ENCODE measurements at places on chromosomes 7 and 10. TPM values are rescaled to one million over a fixed set of nuclear protein-coding genes. Genes with fewer than 3 reads are reported as not detected.

The APBB1IP gene
- 14.8 TPM for total RNA-seq

DNA sequence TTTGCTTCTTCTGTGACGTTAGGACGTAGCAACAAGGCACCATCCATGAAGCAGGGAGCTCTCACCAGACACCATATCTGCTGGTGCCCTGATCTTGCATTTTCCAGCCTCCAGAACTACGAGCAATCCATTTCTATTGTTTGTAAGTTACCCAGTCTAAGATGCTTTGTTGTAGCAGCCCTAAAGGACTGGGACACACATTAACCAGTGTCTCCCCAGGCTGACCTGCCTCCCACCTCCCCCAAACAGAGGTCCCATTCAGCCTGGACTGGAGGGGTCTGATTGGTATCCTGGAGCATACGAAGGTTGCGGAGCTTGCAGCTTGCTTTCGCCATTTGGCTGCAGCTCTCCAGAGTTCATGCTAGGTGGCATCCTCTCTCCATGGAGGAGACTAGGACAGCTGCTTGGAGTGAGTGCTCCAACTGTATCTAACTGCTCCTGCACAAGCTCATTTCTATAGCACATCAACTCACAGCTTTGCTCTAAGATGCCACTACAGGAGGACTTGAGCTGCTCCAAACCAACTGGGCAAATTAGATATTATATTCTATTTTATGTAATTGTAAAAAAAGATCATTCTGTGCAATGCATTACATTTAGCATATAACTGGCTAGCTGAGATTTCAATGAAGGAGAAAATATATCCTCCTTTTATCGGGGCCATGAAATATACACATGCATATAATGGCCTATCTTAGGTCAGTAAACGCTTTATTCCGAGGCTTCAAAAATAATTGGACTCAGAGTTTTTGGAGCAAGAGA, 8.0 kb upstream of the GRK5 start:
- DNase-seq = peak; percentile 86

- no peak for DNase-seq
These were observed 99.9 kb upstream of the BAIAP2L1 start for GRCh38 chr7:98500764-98501163.

The PDZD7 gene
- 0.72 TPM for total RNA-seq

- no peak for DNase-seq
These were observed 33.4 kb upstream of the PFKP start for GRCh38 chr10:3033925-3034324.

The IDI2 gene
- total RNA-seq = not detected

- peak; percentile 92 for DNase-seq
These were observed 18.4 kb downstream of the TSPAN14 start for GRCh38 chr10:80472234-80473095.

GRCh38 chr7:45980973-45981372, 59.9 kb upstream of the IGFBP3 start:
- peak; percentile 76 for DNase-seq

- DNase-seq = peak; percentile 87
These were observed 12.2 kb upstream of the ZNF273 start for GRCh38 chr7:64890761-64891362.

The ARHGAP22 gene
- total RNA-seq = 45.6 TPM

DNA sequence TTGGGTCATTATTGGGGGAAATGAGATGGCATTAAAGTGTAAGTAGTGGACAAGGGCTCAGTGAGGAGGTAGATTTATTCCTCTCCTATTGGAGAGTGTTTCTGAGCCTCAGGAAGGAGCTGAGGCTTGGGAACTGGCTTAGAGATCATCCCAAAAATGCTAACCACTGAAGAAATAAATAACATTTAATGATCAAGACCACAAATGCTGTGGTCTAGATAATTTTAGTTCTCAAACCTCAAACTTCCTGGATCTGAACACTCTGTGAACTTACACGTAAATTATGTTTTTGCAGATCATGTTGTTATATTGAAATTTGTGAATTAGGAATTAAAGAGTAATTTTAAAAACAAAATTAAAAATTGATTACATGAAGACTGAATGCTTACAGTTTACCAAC, 27.3 kb downstream of the MDFIC start:
- peak; percentile 35 for DNase-seq

The SPAM1 gene
- not detected for total RNA-seq

The TMEM176B gene
- total RNA-seq = not detected

The RPP38 gene
- total RNA-seq = 16.6 TPM

The UCN3 gene
- not detected for total RNA-seq

The CD36 gene
- 22.8 TPM for total RNA-seq

- DNase-seq = no peak
These were observed 309.5 kb upstream of the TEX47 start for GRCh38 chr7:89104748-89105685.

The CRCP gene
- 44.9 TPM for total RNA-seq

DNA sequence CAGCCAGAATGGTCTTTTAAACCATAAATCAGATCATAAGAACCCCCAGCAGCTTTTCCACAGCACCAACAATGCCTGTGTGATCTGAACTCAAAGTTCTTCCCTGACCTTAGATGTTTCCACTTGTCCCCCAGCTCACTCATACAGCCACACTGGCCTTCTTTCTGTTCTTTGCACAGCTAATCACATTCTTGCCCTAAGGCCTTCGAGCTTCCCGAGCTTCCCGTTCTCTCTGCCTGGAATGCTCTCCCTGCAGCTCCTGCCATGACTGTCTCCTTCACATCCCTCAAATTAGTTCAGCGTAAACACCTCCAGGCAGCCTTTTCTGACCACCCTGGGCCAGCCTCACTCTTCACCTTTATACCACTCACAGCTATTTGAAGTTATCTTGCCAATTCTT, 166.8 kb upstream of the NFE2L3 start:
- no peak for DNase-seq

The SSMEM1 gene
- total RNA-seq = not detected

DNA sequence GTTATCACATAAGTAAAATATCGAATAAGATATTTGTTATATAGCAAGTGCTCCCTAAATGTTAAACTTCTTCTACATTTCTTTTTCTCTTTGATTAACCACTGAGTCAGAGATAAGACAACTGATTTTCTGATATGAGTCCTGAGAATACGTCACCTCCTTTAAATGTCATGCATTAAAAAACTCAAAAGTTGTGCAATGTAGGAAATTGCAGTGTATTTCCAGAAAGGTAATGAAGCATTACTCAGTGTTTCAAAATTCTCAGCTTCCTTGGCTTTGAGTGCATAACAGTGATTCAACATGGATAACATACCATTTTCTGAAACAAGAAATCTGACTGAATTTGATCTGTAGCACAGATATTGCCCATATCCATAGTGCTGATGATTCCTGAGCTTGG, 155.8 kb downstream of the BMPER start:
- no peak for DNase-seq

GRCh38 chr7:35366167-35367155, 112.6 kb upstream of the TBX20 start:
- no peak for DNase-seq
